Esophagus mucosa (tissue), 1 donor: ENCODE measurements at places on chromosomes 11 and 22.

- no peak for ATAC-seq
Observed at GRCh38 chr11:113952070-113952469, 22.8 kb upstream of the HTR3A start.

DNA sequence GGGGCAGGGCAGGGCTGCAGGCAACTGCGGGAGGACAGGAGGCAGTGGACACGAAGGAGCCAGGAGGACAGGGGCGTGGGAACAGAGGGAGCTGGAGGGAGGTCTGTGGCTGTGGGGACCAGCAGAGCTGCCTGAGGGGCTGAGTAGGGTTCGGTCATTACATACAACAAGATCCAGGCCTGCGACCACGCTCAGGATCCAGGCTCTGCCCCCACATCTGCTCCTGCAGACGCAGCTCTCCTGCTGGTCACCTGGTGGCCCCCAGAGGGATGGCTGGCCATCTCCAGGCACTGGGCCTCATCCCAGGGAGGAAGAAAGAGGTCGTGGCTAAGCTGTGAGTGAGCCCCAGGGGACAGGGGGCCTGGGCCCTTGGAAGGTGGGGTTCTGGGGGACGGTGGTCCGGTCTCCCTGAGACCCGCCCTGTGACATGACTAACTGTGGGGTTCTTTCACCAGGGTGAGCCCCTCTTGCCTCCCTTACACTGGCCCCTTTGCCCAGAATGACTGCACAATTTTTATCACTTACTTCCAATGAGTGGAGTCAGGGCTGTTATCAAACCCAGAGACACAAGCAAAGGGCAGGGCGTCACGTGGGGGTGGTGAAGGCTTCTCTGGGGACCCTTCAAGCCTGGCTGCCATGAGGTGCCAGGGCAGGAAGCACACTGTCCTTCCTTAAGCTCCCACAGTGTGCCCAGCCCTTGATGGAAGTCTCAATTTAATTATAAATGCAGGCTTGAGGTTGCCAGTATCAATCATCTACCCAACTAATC, 6.7 kb upstream of the APOBEC3A start:
- no peak for ATAC-seq

DNA sequence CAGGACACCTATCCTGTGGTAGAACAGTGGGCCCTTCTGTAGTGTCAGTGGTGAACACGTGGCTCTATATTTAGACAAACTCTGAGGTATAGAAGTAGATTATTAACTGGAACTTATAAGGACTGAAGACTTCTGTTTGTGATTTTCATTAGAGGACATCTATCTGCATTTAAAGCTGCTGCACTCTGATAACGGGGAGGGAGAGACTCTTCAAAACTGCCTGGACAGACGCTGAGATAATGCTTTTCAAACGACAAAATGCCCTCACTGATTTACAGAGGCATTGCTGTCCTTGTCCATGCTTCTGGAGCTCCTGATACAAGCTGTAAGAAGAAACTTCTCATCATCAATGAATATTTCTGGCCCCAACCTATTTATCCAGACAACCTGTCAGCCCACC, 425.2 kb downstream of the OPCML start:
- no peak for ATAC-seq

GRCh38 chr22:35949243-35949642, 79.4 kb downstream of the RBFOX2 start:
- no peak for ATAC-seq

DNA sequence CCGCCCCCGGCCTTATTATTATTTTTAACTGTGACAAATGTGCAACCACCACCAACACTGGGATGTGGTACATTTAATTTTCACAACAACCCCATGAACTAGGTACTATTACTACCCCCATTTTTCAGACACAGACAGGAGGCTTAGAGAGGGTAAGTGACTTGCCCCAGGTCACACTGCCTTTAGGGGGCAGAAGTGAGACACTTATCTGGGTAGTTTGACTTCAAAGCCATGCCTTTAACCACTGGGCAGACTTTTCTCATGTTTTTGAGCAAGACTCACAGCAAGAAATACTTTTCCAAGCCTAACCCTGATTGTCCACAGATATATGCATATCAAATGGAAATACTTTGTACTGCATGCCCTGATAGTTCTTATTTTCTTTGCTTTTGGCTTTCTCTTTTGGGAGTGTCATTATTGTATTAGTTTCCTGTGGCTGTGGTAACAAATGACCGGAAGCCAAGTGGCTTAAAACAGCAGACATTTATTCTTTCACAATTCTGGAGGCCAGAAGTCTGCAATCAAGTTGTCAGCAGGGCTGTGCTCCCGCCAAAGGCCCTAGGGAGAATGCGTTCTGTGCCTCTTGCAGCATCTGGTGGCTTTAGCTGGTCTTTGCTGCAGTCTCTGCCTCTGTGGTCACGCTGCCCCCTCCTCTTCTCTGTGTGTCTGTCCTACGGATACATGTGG, 110.8 kb downstream of the GRIK4 start:
- peak; percentile 39 for ATAC-seq

DNA sequence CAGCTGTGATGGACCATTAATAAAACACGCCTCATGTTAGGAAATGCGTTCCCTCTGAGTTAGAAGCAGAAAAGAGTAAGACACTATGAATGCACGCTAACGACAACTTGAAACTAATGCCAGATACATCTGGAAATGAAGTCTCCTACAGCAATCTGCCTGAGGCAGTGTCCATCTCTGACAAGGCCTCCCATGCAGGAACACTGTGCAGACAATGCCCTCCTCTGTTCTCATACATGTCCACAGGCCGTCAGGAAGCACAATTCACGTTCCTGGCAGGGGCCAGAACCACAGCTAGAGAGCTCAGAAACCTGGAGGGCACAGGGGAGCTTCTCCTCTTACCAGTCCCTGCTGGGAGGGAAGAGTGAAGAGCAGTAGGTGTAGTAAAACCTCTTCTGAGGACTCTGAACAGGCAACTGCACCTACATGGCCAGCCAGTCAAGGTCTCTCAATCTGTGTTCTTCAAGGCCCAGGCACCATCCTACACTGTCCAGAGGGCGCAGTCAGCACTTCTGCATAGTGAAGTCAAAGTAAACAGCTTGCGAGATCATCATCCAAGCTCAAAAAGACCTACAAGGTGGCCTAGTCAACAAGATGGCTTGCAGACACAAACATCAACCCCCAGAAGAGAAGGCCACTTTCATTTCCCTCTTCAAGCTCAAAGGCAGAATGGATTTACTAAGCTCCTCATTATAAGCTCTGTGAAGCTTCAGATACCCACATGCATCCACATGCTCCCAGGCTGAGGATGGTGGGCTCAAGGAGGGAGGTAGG, 41.5 kb upstream of the CYP2D6 start:
- ATAC-seq: no peak

DNA sequence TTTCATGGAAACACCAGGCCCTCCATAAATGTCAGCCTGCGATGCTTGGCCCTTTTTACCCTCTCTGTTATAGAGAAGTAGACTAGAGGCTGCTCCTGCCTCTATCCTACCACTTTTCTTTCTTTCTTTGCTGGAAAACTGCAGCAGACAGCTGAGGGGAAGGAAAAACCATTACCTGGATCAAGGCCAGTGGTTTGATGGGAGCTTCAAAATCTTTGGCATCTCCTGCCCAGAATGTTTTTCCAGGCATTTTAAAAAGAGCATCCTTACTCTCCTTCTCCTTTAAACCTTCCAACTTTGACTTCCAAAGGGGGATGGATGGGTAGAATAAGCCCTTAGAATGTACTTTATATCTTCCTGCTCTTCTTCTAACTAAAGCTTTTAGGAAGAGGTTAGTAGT, 44.9 kb downstream of the EXT2 start:
- ATAC-seq: no peak

- peak; percentile 44 for ATAC-seq
Observed at GRCh38 chr11:79157738-79158137, 283.1 kb downstream of the TENM4 start.

GRCh38 chr22:17981497-17981896, 42.9 kb downstream of the MICAL3 start:
- no peak for ATAC-seq

GRCh38 chr11:130269326-130269943, 45.3 kb downstream of the ZBTB44 start:
- ATAC-seq: no peak

DNA sequence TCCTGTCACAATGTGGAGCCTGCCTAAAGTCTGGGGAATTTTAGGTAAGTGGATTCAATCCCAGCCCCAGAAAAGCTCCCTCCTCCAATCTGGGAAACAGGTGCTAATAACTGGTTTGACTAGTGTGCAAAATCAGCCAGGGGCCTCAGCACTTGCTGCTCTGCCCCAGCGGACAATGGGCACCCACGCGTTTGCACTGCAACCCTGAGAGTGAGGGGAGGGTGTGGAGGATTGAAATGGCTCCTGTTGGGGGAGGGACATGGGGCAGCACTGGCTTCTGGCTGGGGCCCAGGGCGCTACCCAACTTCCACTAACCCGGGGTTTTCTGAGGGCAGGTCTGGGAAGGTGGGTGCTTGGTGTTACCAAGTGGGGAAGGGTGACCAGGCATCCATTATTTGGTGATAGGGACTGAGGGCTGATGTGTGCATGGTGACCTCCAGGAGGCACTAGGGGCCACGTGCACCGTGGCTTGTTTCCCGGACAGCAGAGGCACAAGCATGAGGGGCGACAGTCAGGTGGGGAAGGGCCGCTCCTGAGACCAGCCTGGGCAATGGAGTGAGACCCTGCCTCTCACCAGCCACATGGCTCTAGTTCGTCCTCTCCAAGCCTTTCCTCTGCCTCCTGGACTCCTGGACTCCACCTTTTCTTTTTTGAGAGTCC, 4.3 kb upstream of the PNPLA5 start:
- ATAC-seq: no peak

GRCh38 chr11:34890812-34891211, 25.4 kb downstream of the APIP start:
- ATAC-seq: no peak

GRCh38 chr11:94120946-94121345, 7.7 kb upstream of the PANX1 start:
- no peak for ATAC-seq

- ATAC-seq: peak; percentile 42
Observed at GRCh38 chr11:12235947-12236743, 125.8 kb downstream of the MICAL2 start.

DNA sequence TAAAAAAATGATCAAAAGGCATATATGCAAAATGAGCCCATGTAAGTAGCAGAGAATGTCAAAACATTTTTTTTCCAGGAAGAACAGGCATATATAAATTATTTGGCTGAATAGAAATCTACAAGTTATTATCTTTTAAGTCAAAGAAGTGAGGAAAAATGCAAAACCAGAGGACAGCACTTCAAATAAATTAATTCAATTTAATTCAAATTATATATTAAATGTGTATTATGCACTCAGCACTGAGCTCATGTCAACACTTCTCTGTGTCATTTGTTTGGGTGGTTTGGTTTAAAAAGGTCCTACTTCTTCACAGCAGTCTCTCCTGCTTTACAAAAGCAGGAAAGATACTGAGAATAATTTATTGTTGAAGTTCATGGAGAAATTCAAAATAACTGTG, 41.9 kb upstream of the PDGFD start:
- no peak for ATAC-seq

DNA sequence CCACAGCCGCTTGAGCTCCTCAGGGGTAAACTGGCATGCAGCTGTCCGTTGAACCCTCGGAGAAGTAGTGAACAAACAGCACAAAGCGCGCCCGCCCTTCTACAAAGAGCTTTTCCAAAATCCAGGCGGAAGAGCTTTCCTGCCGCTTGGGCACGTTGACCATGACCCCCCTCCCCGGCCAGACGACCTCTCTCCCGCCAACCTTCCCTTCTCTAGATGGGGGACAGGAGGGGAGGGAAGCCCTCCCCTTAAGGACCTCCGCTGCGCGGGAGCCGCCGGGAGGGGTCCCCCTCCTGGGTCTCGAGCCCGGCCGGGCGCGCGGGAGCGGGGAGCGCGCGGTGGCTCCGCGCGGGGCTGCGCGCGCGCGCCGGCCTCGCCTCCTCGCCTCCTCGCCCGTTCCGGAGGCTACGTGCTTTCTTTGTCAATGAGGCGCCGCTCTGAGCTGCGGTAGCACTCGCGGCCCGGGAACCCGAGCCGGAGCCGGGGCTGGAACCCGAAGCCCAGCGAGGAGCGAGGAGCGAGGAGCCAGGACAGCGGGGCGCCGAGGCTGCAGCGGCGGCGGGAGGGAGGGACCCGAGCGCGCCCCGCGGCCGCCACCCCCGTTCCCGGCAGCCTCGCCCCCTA, 118.6 kb downstream of the HIPK3 start:
- no peak for ATAC-seq

- no peak for ATAC-seq
Observed at GRCh38 chr11:22426915-22427314, 88.7 kb downstream of the SLC17A6 start.

DNA sequence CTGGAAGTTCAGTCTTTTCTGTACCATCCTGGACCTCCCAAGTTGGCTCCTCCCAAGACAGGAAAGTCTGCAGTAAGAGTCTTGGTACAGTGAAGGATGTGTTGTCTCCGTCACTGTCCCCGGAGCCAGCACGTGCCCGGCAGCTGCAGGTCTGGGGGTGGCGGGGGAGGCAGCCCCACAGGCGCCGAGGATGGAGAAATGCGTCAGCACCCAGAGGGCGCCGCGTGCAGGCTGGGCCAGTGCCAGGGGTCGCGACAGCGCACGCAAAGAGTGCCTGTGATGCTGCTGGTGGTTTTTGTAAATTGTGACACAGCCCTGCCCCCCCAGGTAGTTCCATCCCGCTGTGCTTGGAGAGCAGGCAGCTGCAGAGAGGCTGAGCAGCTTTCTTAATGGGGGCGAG, 1200.5 kb downstream of the BRD1 start:
- ATAC-seq: no peak

DNA sequence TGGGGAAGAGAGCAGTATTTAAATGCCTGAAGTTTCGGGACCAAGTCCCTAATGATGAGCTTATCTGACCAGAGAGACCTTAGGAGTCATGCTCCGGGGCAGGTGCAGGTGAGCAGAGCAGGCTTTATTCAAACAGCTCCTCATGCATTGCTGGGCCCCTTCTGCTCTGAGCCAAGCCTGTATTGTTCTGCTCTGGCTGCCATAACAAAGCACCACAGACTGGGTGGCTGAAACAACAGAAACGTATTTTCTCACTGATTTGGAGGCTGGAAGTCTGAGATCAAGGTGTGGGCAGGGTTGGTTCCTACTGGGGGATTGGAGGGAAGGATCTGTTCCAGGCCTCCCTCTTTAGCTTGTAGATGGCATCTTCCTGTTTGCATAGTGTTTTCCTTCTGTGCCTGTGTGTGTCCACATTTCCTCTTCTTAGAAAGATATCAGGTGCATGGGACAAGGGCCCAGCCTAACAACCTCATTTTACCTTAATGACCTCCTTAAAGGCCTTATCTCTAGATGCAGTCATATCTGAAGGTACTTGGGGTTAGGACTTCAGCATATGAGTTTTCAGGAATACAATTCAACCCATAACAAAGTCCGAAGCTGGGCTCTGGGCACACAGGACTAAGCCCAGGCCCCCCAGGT, 97.1 kb upstream of the PARVA start:
- no peak for ATAC-seq

- no peak for ATAC-seq
Observed at GRCh38 chr11:16093889-16094653, 262.3 kb downstream of the SOX6 start.

- peak; percentile 57 for ATAC-seq
Observed at GRCh38 chr22:24433828-24434470, 6.5 kb downstream of the ADORA2A start.
